NCI-H2107 (cell line): ENCODE measurements at places on chromosomes 2 and 18.

DNA sequence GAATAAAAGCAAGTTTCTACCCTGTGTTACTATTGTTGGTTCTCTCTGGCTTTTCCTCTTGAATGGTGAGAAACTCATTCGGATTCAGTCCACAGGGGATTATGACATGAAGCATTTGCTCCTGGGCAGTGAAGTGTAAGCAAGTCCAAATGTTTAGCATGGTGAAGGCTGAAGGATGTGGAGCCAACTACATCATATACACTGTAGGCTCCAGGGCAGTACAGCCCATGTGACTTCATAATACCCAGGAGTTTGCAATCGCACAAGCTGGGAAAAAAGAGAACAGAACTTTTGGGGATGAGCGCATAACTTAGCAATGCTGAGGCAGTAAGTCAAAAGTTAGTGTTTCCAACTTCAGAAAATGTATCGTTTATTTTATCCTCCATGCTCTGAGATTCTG is 695.7 kb upstream of the POU3F3 start:
- DNase-seq, result no peak

DNA sequence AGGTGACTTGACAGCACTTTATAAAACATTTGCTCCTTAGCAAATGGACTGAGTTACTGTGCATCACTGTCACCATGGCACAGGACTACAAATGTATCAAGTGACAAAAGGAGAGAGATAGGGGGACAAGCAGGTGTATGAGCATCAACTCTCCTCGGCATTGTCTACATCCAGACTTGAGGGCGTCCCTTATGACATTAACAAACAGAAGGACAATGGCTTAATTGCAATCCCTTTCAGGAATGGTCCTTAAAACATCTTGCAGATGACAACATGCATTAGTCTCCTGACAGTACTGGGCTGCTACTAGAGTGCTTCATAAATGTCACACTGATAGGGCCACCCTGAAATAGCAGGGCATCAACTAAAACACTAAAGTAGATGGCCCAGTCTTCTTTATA is 198.8 kb downstream of the PDE1A start:
- peak; percentile 6 for DNase-seq

GRCh38 chr18:9380621-9381395 is 46.2 kb downstream of the TWSG1 start:
- no peak for DNase-seq

GRCh38 chr2:239910404-239910803 is 114.7 kb downstream of the NDUFA10 start:
- no peak for DNase-seq

- no peak for DNase-seq
Measured at GRCh38 chr2:174740721-174741120, 23.6 kb downstream of the CHRNA1 start.
